Stimulated activated CD4-positive, alpha-beta T cell treated with anti-CD3 and anti-CD28 coated beads, Interleukin-4, amount 100 ng/mL, for 48 hours (primary cell): ENCODE measurements at places on chromosomes 1 and 21.

GRCh38 chr1:183126528-183126927 is 59.5 kb upstream of the LAMC2 start:
- no peak for DNase-seq

GRCh38 chr1:21605012-21605715 is 64.0 kb downstream of the RAP1GAP start:
- no peak for DNase-seq

- no peak for DNase-seq
These were observed 14.4 kb downstream of the MAP3K7CL start for GRCh38 chr21:29144736-29145353.

GRCh38 chr1:3733883-3734589 is 18.2 kb upstream of the CCDC27 start:
- DNase-seq: no peak

DNA sequence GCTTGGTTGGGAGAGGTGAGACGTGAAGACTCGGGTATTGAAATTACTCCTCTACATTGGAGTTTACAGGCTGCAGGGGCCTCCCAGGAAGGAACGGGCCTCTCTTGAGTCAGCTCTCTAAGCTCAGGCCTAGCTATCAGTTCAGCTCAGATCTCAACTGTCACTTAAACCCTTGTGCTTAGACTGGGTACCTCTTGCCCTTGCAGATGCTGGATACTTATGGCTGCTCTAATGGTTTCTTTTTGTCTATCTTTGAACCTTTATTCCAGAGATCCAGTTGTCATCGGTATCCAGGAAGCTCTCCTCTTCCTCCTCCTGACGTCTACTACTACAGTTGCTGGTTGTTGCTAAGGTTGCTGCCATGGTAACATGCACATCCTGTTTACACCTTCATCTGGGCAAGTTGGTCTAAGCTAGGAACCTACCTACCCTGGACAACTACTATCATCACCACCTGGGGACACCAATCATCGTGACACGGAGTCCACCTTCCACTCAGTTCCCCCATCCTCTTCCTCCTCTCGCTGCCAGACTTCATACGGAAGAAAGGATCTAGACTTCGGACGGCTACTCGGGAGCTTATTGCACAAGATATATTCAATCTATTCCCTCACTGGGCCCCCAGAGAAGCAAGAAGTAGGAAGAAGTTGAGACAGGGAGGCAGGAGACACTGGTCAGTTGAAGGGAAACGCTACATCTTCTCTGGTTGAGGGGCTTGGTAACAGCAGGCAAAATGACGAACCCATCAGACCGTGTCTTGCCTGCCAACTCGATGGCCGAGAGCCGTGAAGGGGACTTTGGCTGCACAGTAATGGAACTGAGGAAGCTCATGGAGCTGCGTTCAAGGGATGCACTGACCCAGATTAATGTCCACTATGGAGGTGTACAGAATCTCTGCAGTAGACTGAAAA is 56.1 kb downstream of the ATP2B4 start:
- peak; percentile 45 for DNase-seq

GRCh38 chr1:229118477-229119061 is 152.3 kb upstream of the RAB4A start:
- no peak for DNase-seq

DNA sequence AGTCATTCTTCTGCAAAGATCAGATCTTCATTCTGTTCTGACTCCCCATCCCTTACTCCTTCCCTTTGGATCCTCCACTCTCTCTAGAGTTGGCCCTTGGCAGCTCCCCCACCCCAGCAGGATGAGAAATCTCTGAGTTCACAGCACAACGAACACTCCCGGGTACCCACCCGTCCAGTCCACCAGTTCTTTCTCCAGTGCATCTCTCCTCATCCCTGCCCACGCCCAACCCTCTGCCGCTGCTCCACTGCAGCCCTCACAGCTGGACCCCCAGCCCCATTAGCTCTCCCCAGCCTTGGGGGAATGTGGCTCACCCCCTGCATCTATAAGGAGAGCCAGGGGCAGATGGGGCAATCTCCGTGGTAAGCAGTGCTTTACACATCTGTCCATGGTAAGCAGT is 125.7 kb downstream of the MATN1 start:
- no peak for DNase-seq

DNA sequence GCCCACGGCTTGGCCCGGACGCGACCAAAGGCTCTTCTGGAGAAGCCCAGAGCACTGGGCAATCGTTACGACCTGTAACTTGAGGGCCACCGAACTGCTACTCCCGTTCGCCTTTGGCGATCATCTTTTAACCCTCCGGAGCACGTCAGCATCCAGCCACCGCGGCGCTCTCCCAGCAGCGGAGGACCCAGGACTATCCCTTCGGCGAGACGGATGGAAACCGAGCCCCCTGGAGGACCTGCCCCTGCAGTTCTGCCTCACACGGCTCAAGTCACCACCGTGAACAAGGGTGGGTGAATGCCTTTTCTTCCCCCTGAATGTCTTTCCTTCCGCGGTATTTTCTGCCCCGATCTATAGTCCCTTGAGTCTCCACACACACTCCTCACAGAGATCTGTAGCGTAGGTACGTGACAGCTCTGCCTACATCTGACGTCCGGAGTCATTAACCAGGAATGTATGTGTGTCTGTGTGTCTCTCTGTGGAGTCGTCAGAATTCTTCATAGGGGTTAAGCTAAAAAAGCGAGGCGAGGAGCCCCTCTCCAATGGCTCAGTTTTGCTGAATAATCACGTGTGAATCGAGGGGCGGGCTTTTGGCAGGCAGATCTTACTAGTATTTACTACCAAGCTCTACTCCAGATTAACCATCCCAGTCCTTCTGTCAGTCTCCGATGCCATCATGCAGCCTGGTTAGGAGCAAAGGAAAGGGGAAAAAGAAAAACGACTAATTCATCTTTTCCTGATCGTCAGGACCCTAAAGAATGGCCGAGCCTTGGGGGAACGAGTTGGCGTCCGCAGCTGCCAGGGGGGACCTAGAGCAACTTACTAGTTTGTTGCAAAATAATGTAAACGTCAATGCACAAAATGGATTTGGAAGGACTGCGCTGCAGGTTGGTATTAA is at the start of gene CDKN2C:
CDKN2C (plus strand) TSS at position 635 of the 898 bp plus-strand sequence; CDS start at position 759, 124 bp downstream.
- DNase-seq: no peak

GRCh38 chr1:1875932-1876331 is 15.0 kb downstream of the GNB1 start:
- peak; percentile 24 for DNase-seq

DNA sequence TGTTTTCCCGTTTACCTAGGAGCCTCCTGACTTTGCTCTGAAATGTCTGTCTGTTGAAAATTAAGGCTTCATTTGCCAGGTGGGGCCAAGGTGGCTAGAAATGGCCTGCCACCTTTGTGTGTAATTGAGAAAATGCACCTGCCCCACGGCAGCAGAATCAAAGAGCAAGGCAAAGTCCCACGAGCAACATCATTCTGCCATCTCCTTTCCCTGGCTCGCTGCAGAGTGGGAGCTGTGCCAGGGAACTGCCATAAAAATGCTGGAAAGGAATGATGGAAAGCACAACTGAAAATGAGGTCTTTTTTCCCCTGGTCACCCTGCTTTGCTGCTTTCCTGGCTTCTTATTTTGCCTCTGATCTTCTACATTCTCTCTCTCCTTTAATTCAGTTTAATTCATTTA is 5.5 kb upstream of the OLFML2B start:
- no peak for DNase-seq

GRCh38 chr1:244313346-244313745 is 138.4 kb downstream of the ADSS2 start:
- no peak for DNase-seq

- DNase-seq: no peak
These were observed 37.9 kb downstream of the WNT4 start for GRCh38 chr1:22104865-22105437.

DNA sequence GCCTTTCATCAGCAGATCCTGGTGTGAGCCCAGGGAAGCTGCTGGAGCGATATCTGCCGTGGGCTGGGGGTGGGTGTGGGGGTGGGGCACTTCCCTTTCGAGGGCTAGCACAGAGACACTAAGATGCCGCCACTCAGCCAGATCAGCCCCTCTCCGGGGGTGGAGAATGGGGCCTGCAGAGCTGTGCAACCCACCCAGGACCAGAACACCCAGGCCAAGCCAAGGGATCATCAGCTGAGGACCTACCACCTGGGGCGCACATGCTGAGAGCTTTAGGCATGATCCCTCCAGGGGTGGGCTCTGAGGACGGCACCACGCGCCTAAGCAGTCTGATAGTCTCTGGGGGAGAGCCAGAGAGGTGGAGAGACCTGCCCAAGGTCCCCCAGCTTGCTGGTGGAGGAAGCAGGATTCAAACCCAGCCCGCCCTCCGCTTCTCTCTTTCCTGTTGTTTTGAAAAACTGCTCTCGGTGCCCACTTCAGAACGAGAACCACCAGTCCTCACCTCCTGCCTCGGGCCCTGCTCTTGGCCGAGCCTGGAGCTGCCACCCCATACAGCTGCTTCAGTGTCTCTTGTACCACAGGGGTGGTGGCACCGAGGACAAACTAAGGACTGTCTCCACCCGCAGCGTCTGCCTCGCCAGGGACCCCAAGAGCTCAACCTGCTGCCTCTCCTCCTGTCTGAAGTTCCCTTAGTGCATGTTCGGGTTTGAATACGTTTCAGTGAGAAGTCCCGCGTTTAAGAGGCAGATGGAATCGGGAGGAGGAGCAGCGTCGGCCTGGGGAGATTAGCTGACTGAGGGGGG is 39.7 kb upstream of the RUNX3 start:
- no peak for DNase-seq

- no peak for DNase-seq
These were observed 3.3 kb downstream of the GBP4 start for GRCh38 chr1:89195476-89195875.

DNA sequence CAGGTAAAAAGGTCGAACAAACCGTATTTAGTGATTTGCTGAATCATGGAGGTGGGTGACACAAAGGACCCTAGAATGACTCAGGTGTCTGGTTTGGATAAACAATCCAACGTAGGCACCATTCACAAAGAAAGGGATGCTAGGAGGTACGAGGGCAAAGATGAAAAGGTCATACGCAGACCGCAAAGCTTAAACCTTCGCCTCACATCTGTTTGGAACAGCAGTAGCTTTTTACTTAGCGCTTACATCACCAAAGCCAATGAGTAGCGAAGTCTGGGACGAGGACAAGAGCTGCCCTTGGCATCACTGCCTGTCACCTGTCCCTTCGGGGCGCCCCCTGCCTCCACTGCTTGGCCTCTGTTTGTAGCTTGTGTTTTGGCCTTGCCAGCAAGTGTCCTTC is 350.2 kb downstream of the SMYD3 start:
- DNase-seq: no peak

DNA sequence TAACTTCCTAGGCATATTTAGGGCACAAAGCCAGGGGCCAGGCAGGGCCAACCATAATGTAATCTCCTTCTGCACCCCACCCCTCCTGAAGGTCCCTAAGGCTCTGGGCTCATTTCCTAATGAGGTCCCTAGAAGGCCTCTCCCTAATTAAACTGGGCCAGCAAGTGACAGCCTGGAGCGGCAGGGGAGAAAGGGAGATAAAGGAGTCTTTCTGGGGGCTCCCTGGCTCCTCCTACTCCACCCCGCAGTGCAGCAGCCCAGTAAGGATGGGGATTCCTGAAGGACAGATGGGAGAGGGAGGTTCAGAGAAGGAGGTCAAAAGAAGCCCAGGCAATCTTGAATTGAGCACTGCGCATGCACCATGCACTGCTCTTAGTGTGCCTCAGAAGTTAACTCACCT is 12.8 kb downstream of the LRP8 start:
- no peak for DNase-seq

DNA sequence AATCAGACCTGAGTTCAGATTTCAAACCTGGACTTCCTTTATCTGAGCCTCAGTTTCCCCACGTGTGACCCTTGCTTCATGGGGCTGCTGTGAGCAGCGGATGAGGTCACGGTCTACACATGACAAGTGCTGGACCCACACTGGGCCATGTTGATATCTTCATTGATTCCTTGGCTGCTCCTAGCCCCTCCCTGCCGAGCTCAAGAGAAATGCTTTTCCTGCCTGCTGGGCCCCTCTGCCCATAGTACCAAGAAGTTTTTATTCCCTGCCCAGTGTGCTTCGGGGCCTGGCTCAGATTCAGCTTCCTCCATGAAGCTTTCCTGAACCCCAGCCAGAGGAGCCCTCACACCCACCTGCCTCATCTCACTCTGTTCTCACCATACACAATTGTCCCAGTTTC is 181.6 kb downstream of the PTPRU start:
- DNase-seq: no peak

DNA sequence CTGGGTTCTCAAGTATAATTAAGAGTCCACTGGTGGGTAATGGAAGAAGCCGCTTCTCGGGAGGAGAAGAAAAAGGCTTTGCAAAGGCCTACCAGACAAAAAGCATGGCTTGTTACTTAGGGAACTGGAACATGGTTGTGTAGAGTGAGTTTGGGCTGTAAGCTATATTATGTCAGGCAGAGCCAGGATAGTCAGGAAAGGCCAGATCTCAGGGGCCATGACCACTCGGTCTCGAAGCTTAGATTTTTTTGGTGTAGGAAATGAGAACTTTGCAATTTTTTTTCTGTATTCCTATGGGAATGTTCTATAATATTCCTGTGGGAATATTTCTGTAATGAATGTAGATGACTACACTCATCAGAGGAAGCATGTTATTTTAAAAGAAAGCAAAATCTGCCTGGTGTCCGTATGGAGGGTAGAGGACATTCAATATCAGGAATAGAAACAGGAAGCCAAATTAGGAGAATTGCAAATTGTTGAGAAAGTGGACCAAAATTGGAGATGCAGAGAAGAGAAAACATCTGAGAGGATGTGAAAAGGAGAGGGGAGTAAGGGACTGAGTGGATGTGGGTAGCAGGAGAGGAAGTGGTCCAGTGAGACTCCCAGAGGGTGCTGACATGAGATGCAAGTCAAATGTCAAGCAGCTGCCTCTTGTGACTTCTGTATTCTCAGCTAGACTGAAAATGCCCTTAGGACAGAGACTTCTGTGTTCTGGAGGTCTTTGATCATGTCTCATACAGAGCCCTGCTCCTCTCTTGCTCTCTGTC is 45.2 kb upstream of the HAO2 start:
- DNase-seq: no peak

DNA sequence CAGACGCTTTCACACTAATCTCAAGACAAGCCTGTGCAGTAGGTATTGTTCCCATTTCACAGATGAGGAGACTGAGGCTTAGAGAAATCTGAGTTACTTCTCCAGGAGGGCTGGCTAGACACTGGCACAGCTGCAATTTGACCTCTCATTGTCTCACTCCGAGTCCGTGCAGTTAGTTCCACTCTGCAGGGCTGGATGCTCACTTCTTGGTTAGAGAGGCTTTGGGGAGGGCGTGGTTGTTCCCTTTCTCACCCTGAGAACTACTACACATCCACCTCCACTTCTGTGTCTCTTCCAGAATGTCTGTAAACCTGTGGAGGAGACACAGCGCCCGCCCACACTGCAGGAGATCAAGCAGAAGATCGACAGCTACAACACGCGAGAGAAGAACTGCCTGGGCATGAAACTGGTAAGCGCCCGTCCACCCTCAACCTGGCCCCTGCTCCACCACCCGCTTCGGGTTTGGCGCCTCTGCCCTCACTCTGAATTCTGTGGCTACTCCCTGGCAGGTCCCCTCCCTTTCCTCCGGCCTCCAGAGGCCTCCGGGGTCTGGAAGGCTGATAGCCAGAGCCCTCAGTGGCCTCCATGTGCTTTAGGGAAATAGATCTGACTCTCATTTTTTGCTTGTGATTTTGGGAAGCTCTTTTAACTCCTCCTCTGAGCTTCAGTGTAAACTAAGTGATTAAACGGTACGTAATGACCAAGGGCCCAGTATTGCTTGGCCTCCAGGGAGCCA is 29.1 kb downstream of the EIF2D start:
- DNase-seq: peak; percentile 46
